Mesothelial cell of epicardium (in vitro differentiated cells): ENCODE measurements at places on chromosomes 5 and 9.

DNA sequence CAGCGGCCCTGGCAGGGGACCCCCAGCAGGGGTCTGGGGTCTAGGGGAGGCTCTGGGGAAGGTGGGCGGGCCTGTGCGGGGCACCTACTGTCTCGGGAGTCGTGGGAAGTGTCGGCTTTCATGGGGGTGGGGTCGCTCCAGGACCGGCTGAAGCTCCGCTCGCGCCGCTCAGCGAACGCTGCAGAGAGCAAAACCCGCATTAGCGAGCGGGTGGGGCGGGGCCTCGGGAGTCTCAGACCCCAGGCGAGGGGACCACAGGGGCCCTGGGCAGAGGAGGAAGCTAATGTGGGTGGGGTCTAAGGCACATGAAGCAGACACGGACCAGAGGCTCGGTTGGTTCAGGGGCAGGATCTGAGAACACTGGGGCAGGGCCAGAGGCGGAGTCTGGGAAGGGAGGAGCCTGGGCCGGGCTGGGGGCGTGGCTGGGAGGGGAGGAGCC, 5.5 kb downstream of the NSMF start:
- DNase-seq: peak; percentile 61
- peak overlapping the region; percentile 69 for H3K4me3 ChIP-seq
- H3K4me1 ChIP-seq: peaks cover 11% of the 10 kb centered on the region
- H3K27me3 ChIP-seq: no peaks in the 10 kb centered on the region
- H3K27ac ChIP-seq: peak overlapping the region; percentile 67

- no peak overlapping the region for H3K27ac ChIP-seq
- no peak overlapping the region for H3K4me3 ChIP-seq
- no peaks in the 10 kb centered on the region for H3K4me1 ChIP-seq
These were observed 57.9 kb downstream of the MCCC2 start for GRCh38 chr5:71645030-71645429.

DNA sequence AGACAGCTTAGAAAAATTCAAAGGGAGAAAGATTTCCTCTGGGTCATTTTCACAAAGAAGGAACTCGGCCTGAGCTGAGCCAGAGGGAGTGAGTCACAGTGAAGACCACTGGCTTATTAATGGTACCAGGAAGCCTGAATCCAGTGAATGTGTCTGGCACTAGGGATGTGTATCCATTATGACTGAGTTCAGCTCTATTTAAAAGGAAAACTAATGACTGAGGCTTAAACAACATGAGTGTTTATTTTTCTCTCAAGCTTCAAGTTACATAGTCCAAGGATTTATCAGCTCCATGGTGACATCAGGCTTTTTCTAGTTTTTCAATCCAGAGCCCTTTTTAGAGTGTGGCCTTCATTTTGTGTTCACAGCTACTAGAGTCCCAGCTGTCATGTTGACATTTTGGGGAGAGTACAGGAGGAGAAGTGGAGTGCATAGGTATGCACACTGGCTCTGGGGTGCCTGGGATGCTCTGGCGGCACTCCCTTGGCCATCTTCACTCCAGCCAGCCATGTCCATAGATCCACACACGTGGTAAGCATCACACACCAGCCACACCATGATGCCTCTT, 159.5 kb upstream of the ERCC6L2 start:
- H3K4me1 ChIP-seq: peaks cover 6% of the 10 kb centered on the region
- no peak for DNase-seq
- H3K27ac ChIP-seq: no peak overlapping the region
- no peak overlapping the region for H3K4me3 ChIP-seq
- peaks cover 5% of the 10 kb centered on the region for H3K36me3 ChIP-seq
- no peaks in the 10 kb centered on the region for H3K27me3 ChIP-seq

- H3K27me3 ChIP-seq: no peaks in the 10 kb centered on the region
- H3K27ac ChIP-seq: no peak overlapping the region
- H3K4me3 ChIP-seq: no peak overlapping the region
These were observed 363.6 kb upstream of the CYLC2 start for GRCh38 chr9:102631559-102631958.

DNA sequence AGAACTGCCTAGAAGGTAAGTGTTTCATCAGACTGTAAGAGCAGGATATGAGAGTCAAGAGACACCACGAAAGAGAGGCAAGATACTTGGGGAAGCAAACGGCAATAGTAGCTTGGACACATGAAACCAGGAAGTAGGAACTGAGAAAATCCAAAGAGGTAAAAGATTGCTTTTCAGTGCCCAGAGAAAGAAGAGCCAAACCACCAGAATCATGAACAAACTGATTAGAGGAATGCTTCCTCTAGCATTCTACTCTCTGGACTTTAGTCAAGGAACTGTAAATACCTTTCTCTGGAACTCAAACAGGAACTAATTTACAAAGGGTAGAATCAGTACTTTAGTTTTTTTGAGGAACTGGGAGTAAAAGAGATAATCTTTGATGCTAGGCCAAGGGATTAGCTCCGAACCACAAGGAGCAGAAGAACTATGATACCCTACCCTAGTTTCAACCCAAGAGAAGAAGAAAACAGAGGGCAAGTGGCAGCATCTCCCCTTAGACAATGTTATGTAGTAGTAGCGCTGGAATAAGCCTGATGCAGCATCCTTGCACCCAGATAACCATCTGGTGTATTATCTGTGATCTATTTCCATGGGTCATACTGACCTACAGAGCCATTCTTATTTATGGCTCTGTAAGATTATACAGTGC, 41.3 kb downstream of the EFCAB9 start:
- peaks cover 16% of the 10 kb centered on the region for H3K36me3 ChIP-seq
- H3K4me3 ChIP-seq: no peak overlapping the region
- no peaks in the 10 kb centered on the region for H3K27me3 ChIP-seq
- peaks cover 24% of the 10 kb centered on the region for H3K4me1 ChIP-seq
- no peak for DNase-seq
- peak overlapping the region; percentile 57 for H3K27ac ChIP-seq

GRCh38 chr9:72542917-72543316, 21.5 kb downstream of the TMC1 start:
- no peak for DNase-seq
- H3K27me3 ChIP-seq: no peaks in the 10 kb centered on the region
- H3K36me3 ChIP-seq: no peaks in the 10 kb centered on the region
- peaks cover 18% of the 10 kb centered on the region for H3K4me1 ChIP-seq

DNA sequence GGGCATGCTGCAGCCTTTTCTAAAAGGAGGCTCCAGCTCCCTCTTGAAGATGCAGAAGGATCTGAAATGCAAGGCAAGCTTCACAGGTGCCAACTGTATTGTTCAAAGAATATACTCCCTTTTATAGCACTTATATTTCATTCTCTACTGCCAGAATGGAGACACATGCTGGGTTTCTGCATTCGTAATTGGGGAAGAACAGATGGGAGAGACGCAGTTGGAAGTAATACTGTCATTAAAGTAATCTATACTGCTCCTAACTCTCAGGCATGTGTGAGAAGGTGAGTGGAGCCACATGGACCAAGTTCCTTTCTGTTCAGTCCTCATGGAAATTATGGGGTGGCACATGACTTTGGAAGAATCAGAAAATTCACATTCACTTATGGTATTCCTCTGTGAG, 226.4 kb downstream of the TRIM32 start:
- H3K4me3 ChIP-seq: no peak overlapping the region
- H3K4me1 ChIP-seq: no peaks in the 10 kb centered on the region
- peaks cover 52% of the 10 kb centered on the region for H3K27me3 ChIP-seq
- no peak overlapping the region for H3K27ac ChIP-seq

- H3K27ac ChIP-seq: no peak overlapping the region
- peaks cover 19% of the 10 kb centered on the region for H3K4me1 ChIP-seq
- no peak for DNase-seq
- peaks cover 17% of the 10 kb centered on the region for H3K36me3 ChIP-seq
- no peak overlapping the region for H3K4me3 ChIP-seq
- no peaks in the 10 kb centered on the region for H3K27me3 ChIP-seq
These were observed 154.4 kb downstream of the AUH start for GRCh38 chr9:91207397-91207728.

DNA sequence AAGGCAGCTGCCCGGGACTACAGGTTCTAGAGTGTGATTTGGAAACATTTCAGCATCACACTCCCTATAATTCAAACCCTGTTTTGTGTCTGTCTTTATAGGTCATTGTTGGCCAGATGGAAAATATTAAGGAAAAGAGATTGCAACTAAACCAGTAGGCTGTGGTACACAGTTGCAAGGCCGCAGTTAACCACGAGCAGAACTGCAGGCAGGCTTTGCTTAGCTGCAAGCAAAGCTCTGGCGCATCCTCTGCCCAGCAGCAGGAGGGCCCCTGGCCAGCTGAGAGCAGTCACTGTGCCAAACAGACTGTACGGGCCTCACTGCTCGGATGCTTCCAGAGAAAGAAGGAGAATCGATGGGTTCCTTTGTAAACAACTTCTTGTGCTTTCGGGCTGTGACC, 204.5 kb downstream of the DENND1A start:
- no peaks in the 10 kb centered on the region for H3K4me1 ChIP-seq
- no peak for DNase-seq
- H3K4me3 ChIP-seq: no peak overlapping the region
- no peaks in the 10 kb centered on the region for H3K27me3 ChIP-seq

DNA sequence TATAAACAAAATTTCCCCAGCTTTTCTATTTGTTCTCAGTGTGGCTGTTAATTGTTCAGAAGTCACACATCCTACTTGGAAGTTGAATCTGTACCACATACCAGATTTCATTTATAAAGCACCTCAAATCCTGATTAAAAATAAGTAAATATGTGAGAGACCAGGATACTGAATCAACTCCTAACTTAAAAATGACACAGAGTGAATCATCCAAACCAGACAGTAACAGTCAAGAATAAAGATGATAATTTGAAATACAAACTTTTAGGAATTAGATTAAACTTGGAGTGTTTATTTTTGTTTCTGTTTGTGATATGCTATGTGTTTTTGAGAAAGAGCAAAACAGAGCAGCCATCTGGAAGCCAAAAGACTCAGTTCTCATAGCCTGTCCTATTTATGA, 633.2 kb upstream of the RORB start:
- no peaks in the 10 kb centered on the region for H3K36me3 ChIP-seq
- H3K27me3 ChIP-seq: no peaks in the 10 kb centered on the region
- H3K4me1 ChIP-seq: peaks cover 7% of the 10 kb centered on the region
- DNase-seq: no peak
- H3K4me3 ChIP-seq: no peak overlapping the region

DNA sequence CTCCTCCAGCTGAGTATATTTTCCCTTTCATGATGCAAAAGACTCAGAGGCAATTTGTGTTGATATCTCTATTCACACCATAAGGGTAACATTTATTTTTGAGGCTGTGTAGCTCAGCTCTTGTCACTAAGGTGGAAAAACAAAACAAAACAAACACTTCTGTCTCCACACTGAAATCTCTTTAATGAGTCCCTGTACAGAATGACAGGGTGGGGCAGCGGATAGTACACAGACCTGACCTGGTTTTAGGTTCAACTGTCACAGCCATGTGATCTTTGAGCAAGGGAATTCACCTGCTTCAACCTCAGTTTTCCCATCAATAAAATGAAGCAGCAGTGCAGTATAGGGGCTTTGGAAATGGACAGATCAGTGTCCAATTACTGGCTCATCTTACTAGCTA, 29.3 kb downstream of the TLR4 start:
- no peaks in the 10 kb centered on the region for H3K36me3 ChIP-seq
- H3K4me1 ChIP-seq: no peaks in the 10 kb centered on the region
- DNase-seq: no peak

- peaks cover 13% of the 10 kb centered on the region for H3K4me1 ChIP-seq
- H3K27me3 ChIP-seq: no peaks in the 10 kb centered on the region
- no peaks in the 10 kb centered on the region for H3K36me3 ChIP-seq
- DNase-seq: no peak
These were observed 345.4 kb upstream of the MEF2C start for GRCh38 chr5:89228355-89228754.

DNA sequence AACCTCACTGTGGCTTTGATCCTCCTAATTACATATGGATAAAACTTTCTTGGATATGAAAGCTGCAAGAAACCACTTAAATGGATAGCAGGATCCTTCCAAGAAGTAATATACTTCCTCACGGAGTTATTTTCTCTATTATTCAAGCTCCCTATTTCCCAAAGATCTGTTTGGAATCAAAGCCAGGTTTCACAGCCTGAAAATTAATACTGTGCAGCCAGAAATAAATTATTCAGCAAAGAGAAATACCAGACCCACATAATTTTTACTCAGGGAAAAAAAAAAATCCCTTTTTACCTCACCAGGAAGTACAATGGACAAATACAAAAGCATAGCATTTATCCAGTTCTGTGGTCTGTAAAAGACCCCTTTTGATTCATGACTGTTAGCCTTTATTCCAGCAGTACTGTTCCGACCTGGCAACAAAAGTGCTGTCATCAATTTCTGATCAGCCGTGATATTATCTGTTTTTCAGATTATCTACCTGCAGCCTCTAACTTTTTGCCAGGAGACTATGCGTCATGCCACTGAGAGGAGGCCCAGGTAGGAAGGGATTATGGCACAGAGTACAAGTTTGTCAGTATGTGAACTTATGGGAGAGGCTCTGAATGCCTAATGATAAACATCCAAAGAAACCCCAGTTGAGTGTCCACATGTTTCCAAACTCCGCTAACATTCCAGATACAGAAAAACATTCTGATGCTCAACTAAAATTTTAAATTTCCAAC, 57.0 kb downstream of the FBN2 start:
- H3K4me3 ChIP-seq: no peak overlapping the region
- H3K27ac ChIP-seq: peak overlapping the region; percentile 34
- peaks cover 1% of the 10 kb centered on the region for H3K36me3 ChIP-seq
- H3K4me1 ChIP-seq: peaks cover 34% of the 10 kb centered on the region

DNA sequence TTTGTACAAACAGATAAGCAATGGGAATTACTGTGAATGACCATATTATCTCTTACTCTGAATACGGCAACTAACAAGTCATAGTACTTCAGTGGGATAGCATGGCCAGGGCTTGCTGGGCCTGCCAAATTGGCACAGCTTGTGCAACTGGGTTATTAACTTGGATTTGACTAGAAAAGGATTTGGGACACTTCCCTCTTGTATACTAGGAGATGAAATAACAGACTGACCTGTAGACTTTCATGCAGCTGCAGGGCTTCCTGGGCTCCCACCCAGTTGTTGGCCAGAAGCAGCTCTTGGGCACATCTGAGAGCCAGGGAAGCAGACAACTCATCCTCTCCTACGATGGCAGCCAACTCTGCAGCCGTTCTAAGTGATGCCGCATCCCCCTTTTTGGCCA, 39.8 kb downstream of the CNOT8 start:
- H3K4me3 ChIP-seq: no peak overlapping the region
- H3K27ac ChIP-seq: no peak overlapping the region
- no peaks in the 10 kb centered on the region for H3K4me1 ChIP-seq
- H3K36me3 ChIP-seq: peaks cover 53% of the 10 kb centered on the region
- no peak for DNase-seq

- peaks cover 8% of the 10 kb centered on the region for H3K4me1 ChIP-seq
- no peak overlapping the region for H3K4me3 ChIP-seq
- no peaks in the 10 kb centered on the region for H3K36me3 ChIP-seq
These were observed 92.8 kb upstream of the SLC44A1 start for GRCh38 chr9:105151686-105151995.

GRCh38 chr5:17282283-17283120, 65.1 kb downstream of the BASP1 start:
- H3K27me3 ChIP-seq: no peaks in the 10 kb centered on the region
- no peak for DNase-seq
- peaks cover 13% of the 10 kb centered on the region for H3K4me1 ChIP-seq
- H3K27ac ChIP-seq: peak overlapping the region; percentile 60
- H3K4me3 ChIP-seq: no peak overlapping the region
